ENCODE measurements at places on chromosomes 5 and 9.

- DNase-seq, result no peak
These were observed 356 bp upstream of the HACD4 start for GRCh38 chr9:21031808-21032183.

GRCh38 chr5:78979117-78979742, 5.9 kb downstream of the ARSB start:
- no peak for DNase-seq

DNA sequence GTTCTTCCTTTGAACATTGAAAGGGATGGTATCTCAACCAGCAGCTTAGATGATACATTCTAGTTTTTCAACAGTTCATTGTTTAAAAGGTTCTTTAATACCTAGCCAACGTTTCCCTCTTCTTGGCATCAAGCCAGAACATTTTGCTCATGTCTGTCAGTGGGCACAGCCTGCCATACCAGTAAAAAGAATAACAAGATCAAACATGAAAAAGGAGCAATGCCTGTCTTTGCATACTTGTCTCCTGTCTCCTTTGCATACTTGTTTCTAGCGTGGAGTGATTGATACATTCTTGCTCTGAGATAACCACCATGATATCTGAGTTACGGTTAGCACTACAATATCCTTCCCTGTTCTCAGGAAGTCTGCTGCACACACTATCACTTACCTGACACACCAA, 248.6 kb upstream of the DAPK1 start:
- DNase-seq, result no peak

- DNase-seq, result no peak
These were observed 890.0 kb upstream of the NUDT12 start for GRCh38 chr5:104452550-104452949.

DNA sequence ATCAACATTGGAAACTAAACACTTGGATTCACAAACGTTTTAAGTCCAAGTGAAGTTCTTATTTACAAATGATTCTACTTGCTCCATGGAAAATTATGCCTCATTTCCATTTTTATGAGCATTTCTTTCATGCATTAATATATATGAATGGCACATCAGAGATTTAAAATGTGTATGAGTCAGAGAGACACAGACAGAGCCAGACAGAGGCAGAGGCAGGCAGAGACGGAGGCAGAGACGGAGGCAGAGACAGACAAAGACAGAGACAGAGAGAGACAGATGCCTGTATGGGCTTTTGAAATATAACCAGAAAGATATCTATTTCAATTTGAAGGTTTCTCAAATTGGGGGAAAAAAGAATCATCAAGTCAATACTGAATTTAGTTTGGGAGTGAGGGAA, 649.0 kb downstream of the PTPRD start:
- DNase-seq, result no peak

DNA sequence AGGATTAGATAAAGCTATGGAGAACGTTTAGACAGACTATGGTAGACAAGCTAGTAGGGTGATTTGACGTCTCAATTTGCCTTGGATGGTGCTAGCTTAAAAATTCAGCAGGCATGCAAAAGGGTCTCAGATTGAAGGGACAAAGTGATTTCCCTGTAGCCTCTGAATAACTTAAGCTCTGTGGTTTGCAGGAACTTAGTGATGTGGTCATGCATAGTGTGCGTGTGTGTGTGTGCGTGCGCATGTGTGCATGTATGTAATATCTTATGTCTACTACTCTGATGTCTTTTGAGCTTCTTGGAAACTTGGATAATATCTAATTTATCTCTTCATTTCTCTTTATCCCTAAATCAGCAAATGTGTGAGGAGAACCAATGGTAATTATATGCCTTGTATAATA, 183.6 kb upstream of the TNC start:
- no peak for DNase-seq
